Stimulated activated CD8-positive, alpha-beta memory T cell treated with anti-CD3 and anti-CD28 coated beads, Interleukin-2, amount 100 ng/mL, for 48 hours (primary cell): ENCODE measurements at places on chromosomes 1 and 21.

GRCh38 chr1:191798178-191798577 is 360.1 kb upstream of the RGS18 start:
- no peak for DNase-seq

- no peak for DNase-seq
Measured at GRCh38 chr1:207853372-207853757, 57.6 kb downstream of the CD34 start.

- no peak for DNase-seq
Measured at GRCh38 chr21:43611598-43612369, 47.5 kb downstream of the HSF2BP start.

DNA sequence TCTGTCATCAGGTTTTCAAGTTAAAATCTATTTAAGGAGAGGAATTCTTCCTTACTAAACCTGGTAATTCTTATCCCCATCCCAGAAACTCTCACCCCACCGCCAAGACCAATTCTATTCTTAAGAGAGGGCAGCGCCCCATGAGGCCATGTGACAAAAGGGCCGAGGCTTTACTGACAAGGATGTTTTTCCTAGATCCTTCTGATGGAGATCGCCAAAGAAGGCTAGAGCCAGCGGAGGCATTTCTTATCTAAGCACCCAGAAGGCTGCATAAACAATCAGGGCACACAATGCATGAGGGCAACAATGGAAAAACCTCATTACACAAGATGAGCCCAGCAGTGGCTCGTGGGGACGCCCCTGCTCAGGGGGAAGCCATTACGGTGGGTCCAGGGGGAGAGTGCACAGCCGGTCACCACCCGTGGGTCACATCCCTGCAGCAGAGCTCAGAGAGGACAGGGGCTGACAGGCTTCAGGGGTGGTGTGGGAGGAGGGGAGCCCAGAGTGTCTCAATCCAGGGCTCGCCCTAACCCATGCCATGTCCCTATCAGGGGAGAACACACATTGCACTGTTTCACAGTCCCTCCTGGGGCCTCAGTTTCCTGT is 88.7 kb downstream of the ITPKB start:
- DNase-seq = no peak

DNA sequence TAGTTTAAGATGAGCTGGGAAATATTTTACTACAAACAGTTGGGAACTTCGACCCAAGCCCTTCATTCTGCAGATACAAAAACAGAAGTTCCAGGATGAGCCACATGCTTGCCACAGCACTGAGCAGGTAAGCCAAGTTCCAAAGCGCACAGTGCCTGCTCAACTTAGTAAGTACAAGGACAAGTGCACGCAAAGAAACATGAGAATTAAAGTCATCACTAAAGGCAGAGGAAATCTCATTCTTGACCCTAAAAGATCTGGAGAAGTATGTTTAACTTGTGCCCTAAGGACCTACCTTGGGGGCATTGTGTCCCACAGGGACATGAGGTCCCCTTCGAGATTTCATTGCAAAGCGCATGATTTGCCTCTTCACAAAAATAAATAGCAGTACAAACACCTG is 1.2 kb upstream of the UBAP2L start:
- no peak for DNase-seq

DNA sequence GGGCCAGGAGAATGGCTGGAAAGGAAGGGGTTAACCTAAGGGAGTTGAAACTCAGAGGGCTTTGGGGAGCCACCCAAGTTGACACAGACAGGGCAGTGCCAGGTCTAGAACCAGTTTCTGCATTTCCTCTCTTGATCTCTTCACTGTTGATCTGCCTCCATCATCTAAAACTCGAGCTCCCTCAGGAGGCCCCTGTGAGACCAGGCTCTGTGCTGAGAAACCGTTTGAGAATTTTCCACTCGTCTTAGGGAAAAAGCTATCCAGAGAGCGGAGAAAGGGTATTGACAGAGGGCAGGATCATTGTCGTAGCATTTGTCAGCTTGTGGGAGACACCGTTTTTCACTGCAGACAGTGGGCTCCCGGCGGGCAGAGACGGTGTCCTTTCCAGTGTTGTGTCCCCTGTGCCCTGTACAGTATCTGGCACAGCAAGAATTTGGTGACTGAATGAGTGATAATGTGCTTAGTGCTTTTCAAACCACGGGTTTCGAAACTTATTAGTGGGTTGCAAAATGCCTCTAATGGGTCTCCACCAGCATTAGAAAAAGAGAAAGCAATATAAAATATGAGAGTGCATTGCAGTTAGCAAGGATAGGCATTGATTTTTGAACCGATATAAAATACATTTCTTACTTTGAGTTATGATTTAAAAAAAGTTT is 31.1 kb downstream of the PROK1 start:
- DNase-seq = no peak

GRCh38 chr1:164830628-164831027 is 271.6 kb downstream of the PBX1 start:
- no peak for DNase-seq

GRCh38 chr1:26372039-26372438 is 511 bp downstream of the ZNF683 start:
- DNase-seq = no peak

- peak; percentile 52 for DNase-seq
Measured at GRCh38 chr1:63327417-63328054, 5.2 kb downstream of the FOXD3 start.

DNA sequence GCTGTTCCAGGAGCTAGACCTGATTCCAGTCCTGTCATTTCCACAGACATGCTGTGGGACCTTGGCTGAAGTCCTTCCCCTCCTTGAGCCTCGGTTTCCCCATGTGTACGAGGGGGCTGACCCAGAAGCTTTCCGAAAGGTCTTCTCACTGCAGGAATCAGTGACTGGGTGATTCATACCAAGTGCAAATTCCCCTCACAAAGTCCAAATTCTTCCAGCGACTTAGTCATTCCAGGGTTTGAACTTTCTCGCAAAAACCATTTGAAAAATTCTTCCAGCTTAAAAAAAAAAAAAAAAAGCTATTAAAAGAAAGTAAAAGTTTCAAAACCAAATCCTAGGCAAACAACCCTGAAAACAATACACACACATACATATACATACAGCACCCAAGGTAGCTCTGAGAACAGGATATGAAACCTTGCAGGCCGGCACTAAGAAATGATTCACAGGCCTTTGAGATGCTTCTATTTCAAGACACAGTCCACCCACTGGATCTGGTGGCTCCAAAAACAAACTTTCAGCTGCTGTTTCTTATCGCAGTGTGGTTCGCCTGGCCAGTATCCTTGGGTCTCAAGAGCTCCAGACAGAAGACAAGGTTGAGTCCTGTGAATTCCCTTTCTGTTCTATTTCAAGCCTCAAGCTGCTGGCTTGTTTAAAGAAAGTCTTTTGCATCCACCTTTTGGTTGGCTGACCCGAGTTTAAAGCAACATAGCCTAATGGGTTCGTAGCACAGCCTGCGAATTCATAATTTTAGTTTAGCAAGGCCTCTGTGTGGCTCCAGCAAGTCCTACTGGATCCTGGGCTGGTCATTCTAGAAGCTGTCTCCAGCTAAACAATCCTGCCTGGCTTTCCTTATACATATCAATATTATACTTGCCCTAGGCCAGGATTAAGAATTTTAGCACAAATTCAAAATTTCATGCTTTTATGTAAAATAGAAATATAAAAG is 18.0 kb upstream of the ID3 start:
- DNase-seq = no peak

- DNase-seq = no peak
Measured at GRCh38 chr1:208500375-208500774, 256.2 kb upstream of the PLXNA2 start.

- no peak for DNase-seq
Measured at GRCh38 chr21:38422082-38422481, 76.2 kb downstream of the ERG start.

DNA sequence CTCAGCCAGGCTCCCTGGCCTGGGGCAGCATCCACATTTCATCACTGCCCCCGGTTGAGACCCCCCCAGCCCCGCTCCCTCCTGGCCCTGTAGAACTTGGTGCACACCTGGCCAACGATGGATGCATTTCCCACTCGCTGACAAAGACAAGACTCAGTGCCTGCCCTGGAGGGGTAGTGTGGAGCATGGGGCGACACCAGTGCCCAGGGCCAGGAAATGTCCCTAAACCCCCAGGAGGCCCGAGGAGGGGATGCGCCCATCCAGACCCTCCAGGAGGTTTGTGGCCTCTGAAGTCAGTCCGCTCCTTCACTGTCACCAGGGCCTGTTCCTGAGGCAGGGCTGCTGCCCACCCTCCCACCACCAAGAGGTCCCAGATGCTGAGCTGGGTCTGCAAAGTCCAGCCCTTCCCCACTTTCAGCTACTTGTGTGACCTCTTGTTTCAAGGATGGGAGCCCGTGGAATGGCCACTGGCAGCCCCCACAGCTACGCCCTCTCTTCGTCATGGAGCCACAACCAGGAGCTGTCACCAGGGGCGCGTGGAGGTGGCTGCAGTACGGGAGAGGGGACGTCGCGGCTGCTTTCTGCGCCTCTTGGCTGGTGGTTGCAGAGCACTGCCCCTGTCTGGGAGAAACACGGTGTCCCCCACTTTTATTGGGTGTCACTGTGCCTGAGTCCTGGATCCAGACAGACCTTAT is 35.7 kb downstream of the AJAP1 start:
- DNase-seq = no peak

GRCh38 chr1:10399444-10399941 is 629 bp downstream of the PGD start:
- peak; percentile 2 for DNase-seq

- no peak for DNase-seq
Measured at GRCh38 chr1:203628201-203629015, 1.8 kb downstream of the ATP2B4 start.

GRCh38 chr1:2925918-2926317 is 95.3 kb upstream of the ACTRT2 start:
- no peak for DNase-seq

GRCh38 chr21:32285476-32285875 is 6.6 kb upstream of the MIS18A start:
- no peak for DNase-seq

DNA sequence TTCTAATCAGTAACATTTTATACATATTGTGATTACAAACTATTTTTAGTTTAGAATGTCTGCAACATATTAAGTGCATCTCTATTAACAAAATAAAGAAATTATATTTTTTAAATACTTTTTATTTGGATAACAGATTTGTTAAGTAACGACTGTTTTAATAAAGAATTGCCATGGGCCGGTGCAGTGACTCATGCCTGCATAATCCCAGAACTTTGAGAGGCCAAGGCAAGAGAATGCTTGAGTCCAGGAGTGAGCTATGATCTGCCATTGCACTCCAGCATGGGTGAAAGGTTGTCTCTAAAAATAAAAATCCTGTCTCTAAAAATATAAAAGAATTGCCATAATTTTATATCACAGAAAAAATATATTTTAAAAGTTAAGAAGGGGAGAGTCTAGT is 4.1 kb downstream of the LRRIQ3 start:
- no peak for DNase-seq

DNA sequence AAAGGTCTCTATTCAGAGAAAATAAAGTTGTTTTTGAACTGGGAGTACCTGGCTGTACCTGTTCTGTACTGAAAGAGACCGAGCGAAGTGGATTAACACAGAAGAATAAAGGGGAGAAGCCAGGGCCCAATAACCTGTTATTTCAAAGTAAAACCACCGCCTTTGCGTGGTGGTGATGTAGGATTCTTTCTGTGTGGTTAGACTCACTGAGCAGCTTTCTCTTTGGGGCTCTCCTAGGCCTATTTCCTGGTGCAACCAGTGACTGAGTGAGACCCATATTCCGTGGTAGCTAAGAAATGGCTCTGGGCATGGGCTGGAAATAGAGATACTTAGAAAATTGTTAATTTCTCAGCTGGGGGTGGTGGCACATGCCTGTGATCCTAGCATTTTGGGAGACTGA is 99.9 kb downstream of the XCL2 start:
- no peak for DNase-seq

GRCh38 chr1:212690816-212691403 is 8.7 kb downstream of the BATF3 start:
- no peak for DNase-seq

- DNase-seq = no peak
Measured at GRCh38 chr1:31700468-31701090, 3.2 kb downstream of the COL16A1 start.

GRCh38 chr1:199089393-199090122 is 450.7 kb downstream of the PTPRC start:
- peak; percentile 4 for DNase-seq

GRCh38 chr1:196678510-196678884 is 26.7 kb downstream of the CFH start:
- DNase-seq = no peak

- DNase-seq = no peak
Measured at GRCh38 chr1:107966550-107966949, 1.6 kb upstream of the VAV3 start.

DNA sequence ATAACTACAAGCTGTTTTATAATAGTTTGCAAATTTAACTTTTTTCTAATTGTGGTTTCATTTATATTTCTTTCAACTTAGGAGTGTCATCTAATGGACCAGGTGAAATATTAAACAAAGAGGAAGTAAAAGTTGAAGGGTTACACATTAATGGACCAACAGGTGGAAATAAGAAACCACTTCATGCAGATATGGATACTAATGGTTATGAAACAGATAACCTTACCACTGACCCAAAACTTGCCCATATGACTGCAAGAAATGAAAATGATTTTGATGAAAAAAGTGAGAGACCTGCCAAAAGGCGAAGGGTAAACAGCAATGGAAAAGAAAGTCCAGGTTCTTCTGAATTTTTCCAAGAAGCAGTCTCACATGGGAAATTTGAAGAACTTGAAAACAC is 59.7 kb downstream of the MIER1 start:
- DNase-seq = no peak

GRCh38 chr1:71657891-71658679 is 577.2 kb upstream of the ZRANB2 start:
- DNase-seq = no peak

DNA sequence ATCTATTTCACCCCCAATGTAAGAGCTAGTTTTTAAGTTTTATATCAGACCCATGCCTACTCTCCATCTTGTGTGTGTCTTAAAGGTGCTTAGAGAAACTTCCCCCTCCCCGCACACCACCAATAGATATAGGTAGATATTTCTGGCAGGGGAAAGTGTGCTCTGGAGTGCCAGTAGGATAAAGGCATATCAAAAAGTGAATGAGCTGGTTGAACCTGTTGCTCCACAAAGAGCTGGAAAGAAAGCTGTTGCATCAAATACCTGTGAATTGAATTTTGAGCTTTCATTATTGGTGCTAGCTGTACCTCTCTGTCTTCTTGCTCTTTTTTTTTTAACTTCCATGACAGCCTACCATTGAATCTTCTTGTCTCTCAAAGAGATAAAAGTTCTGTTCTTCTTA is 32.8 kb downstream of the ARID1A start:
- no peak for DNase-seq

GRCh38 chr1:217871955-217872354 is 240.8 kb downstream of the SPATA17 start:
- no peak for DNase-seq

DNA sequence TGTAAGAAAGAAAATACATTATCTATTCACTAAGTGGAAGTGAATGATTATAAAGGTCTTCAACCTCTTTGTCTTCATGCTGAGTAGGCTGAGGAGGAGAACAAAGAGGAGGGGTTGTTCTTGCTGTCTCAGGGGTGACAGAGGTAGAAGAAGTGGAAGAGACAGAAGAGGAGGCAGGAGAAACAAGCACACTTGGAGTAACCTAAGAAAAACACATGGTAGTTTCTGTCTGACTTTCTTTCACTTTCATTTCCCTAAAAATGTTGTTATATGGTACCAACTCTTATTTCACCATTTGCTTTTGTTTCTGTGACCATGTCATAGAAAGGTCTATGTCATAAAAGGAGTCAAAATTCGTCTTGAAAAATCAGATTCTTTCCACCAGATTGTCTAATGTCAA is 696.6 kb upstream of the BRINP3 start:
- no peak for DNase-seq
